Spleen (tissue), 13 donors: ENCODE measurements at places on chromosomes 6 and 20. TPM values are rescaled to one million over a fixed set of nuclear protein-coding genes. Genes with fewer than 3 reads are reported as not detected.

DOK5 gene
- not detected for total RNA-seq

LHFPL5 gene
- total RNA-seq = not detected

MOXD1 gene
- 10.2 TPM for total RNA-seq

GFOD1 gene
- 45.8 TPM for total RNA-seq

MAP7 gene
- 3.1 TPM for total RNA-seq
